ENCODE measurements at places on chromosomes 1 and 21.

DNA sequence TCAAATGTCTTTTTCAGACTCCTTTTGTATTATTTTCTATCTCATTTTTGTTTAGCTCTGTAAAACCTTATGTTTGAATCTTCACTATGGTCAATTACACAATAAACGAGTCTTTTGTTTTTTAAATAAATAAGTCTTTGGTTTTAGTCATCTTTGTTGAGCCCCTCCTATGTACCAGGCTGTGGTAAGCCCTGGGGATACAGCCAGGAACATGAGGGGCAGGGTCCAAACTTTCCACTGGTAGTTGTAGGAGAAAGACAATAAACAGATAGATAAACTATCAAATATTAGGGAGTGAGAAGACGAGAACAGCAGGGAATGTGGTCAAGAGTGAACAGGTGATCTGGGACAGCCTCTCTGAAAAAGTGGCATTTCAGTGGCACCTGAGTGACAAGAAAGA, 186.6 kb downstream of the ZNF281 start:
- no peak for DNase-seq

DNA sequence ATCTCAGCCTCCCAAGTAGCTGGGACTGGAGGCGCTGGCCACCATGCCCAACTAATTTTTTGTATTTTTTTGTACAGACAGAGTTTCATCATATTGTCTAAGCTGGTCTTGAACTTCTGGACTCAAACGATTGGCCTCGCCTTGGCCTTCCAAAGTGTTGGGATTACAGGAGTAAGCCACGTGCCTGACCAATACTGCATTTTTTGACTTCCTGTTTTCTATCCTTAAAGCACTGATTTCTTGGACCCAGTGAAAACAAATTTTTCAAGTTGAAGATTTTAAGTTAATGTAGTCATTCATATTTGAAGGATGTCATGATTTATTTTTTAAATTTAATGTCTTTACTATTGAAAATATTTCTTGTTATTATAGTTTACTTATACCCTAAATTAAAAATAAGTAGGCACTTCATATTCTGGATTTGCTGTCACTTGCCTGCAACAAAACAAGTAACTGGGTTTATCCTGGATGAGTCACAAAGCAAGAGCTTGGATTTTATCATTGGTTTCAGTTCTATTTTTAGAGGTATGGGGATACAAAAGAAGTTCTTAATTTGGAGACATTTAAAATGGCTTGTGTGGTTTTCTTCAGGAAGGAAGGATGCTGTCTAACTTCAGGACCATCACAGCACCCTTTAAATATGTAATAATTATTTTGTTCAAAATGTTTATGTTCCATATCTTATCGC, 2.2 kb upstream of the VPS45 start:
- no peak for DNase-seq

DNA sequence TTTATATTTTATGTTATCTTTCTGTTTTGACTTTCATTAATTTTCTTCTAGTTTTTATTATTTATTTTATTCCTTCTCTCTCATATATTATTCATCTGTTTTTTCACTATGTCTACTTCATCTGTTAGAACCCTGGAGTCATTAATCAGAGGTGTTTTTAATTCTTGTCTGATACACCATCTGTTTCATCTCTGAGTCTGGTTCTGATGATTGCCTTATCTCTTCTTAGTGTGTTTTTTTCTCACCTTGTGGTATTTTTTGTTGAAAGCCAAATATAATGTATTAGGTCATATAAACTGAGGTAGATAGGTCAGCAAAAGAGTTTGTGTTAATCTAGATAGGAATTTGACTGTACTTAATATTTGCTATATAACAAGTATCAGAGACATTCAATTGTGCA, 1005.7 kb upstream of the NCAM2 start:
- DNase-seq = no peak

GRCh38 chr1:85230305-85230977, 29.0 kb downstream of the C1orf52 start:
- no peak for DNase-seq

DNA sequence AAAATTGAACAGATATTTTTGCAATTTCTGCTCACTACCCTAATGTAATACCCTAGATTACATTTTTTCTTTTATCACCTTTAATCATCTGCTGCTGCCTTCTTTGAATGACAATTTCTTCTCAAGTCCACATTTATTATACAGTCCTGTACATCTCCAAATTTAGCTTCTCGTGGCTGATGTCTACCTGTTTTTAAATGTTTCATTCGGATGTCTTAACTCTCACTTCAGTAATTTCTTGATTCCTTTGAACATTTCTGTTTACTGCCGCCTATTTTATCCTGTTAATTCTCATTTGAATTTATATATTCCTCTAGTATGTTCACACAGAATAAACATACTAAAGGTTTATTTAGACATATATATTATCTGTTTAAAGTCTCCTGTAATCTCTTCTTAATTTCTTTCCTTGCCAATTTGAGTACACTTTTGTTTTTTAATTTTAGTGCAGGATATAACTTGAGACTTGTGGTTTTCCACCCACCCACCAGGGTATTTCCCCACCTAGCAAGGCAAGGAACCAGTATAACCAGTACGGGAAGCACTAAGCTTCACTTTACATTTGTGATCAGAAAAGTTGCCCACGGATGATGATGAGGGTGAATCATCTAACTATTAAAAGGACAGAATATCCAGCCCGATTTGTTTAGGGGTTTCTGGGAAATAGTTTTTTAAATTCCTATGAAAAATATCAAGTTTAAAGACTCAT, 12.7 kb downstream of the INSL5 start:
- no peak for DNase-seq

DNA sequence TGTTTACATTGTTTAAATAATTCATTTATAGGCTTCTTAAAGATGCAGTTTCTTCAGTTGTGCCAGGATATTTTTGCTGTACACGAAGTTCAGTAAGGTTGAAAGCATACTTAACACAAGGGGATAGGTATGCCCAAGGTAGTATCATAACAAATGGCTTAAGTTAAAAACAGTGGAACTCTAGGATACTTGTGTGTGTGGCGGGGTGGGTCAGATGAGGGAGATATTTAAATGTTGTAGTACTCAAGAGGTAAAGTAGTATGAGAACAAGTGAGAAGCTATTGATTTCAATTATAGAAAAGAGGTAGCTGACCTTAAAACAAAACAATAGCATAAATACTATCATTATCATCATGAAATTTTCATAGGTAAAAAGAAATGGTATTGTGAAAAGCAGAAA, 6.2 kb downstream of the LRRC7 start:
- DNase-seq = no peak

DNA sequence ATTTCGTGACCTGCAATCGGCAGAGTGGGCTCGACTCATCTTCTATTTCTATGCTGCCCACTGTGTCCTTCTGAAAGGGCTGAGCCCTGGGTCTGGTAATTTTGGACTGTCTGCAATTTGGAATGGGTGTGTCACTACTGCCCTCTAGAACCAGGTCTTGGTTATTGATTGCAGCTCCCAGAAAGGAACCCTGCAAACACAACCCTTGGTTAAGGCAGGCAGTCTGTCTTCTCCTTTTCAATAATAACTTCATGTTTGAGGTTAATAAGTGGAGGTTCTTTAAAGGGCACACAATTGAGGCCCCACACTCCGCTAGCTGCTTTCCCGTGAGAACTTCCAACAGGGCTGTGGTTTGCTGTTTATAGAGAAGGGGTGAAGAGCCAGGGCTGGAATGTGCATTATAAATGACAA, 79.9 kb upstream of the LYST start:
- DNase-seq = no peak

DNA sequence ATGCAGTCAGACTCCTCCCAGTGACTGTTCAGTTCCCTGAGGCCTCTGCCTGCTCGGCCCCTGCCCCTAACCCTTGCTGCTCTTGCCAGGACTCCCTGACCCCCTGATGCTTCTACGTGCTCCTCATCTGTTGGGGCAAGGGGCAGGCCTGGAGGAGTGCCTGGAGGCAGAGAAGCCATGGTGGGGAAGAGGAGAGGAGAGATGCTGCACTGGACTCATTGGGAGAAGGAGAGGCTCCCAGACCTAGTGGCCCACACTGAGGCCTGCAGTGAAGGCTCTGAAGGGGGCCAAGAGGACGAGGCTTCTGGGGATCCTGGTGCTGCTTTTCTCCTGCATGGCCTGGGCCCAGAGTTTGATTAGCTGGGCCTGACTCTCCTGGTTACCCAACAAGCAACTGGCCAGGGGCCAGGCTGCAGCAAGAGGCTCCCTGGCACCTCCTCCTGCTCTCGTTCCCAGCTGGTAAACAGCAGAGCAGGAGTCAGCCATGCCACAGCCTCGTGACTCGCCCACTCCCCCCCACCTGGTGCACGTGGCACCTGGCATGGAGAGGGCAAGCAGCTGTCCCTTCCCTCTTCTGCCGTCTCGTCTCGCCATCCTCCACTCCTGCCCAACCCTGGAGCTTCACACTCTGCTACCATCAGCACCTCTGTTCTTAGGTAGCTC, 847 bp upstream of the RORC start:
- no peak for DNase-seq
